Stimulated activated memory B cell treated with anti-CD40 and anti-IgM and Interleukin-4, amounts not matched to agents 10 μg/mL and 1 μg/mL and 100 μg/mL, for 72 hours (primary cell): ENCODE measurements at places on chromosomes 12 and 14.

DNA sequence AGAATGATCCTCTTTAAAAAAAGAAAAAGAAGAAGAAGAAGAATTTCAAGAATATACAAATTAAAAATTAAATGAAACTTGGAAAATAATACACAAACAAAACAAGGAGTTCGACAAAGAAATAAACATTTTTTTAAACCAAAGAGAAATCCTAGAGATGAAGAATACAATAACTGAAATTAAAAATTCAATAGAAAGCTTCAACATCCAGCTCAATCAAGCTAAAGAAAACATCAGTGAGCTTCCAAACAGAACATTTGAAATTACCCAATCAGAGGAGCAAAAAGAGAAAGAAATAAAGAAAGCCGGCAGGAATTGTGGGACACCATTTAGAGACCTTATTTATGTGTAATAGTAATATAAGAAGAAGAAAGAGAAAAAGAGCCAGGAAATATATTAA, 37.2 kb upstream of the RHOJ start:
- no peak for ATAC-seq

DNA sequence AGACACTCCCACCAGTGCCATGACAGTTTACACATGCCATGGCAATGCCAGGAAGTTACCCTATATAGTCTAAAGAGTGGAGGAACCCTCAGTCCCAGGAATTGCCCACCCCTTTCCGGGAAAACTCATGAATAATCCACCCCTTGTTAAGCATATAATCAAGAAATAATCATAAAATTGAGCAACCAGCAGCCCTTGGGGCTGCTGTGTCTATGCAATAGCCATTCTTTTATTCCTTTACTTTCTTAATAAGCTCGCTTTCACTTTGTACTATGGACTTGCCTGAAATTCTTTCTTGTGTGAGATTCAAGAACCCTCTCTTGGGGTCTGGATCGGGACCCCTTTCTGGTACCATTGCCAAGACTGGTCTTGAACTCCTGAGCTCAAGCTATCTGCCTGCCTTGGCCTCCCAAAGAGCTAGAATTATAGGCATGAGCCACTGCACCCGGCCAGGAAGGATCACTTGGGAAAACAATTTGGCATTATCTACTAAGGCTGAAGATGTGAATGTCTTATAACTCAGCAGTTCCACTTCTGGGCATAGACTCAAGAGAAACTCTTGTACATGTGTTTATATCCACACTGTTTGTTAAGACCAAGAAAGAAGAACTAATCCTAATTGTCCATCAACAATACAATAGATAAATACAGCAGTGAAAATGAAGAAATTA, 35.9 kb upstream of the CEP83 start:
- no peak for ATAC-seq

GRCh38 chr14:37709419-37710195, 114.2 kb downstream of the TTC6 start:
- ATAC-seq = no peak

- ATAC-seq = no peak
Observed at GRCh38 chr12:47852096-47852571, 32.4 kb upstream of the HDAC7 start.

GRCh38 chr14:75123991-75124390, 2.9 kb downstream of the NEK9 start:
- ATAC-seq = no peak

DNA sequence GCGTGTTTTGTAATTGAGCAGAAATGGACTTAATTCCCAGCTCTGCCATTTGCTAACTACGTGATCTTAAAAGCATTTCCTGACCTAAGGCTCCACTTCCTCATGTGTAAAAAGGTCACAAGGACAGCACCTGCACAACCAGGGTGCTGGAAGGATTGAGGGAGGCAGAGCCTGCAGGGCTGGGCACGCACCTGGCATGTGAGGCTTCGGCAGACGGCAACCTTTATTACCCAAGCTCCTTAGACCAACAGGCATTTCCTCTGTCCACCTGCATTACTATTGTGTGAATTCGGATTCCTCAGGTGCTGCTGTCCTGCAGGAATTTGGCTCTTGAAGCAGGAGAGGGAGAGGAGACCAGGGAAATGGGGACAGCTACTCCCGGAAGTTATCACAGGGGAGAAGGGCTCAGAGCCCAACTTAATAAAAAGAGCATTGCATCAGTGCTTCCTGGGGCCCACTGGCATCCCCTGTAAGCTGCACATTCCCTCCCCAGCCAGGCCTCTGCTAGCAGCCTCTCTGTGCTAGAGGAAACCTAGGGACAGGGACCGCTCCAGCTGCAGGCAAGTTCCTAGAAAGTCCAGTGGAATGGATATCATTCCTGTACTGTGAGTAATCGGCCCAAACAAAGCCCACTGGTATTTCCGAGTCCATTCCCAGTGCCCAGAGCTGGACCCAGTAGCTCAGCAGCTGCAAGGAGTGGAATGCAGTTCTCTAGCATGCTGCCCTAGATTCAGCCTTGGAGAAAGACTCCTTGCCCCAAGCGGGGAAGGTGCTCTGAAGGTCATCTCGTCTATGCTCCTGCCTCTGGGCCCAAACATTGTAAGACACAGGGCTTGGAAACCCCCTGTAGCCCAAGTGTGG, 157.1 kb upstream of the CCND2 start:
- no peak for ATAC-seq

- no peak for ATAC-seq
Observed at GRCh38 chr14:50615552-50615951, 52.6 kb downstream of the SAV1 start.
